Activated T-helper 1 cell treated with Interleukin-2 at 50 U/mL for 16 hours (primary cell): ENCODE measurements at places on chromosomes 5 and 9.

- no peak for DNase-seq
Observed at GRCh38 chr9:104921067-104921741, 6.8 kb downstream of the ABCA1 start.

- DNase-seq: no peak
Observed at GRCh38 chr5:11511878-11512277, 392.4 kb downstream of the CTNND2 start.

DNA sequence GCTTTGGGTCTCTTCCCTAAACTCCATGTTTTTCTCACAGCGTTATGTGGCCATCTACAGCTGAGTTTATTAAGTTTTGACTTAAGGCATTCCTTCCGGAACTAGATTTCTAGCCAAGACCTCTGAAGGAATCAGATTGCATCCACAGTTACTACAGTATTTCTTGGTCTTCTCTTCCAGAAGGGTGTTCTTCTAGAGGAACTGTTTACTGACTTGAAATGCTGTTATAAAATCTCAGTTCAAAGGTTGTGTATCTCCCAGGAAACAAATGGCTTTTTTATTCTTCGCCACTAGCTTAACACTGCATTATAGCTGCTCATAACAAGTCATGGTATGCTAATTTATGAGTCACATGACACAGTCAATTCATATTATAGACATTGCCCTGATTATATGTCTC, 55.3 kb upstream of the RAD23B start:
- DNase-seq: no peak

GRCh38 chr5:108334225-108334624, 47.7 kb downstream of the FBXL17 start:
- no peak for DNase-seq

- no peak for DNase-seq
Observed at GRCh38 chr5:58080573-58080972, 379.3 kb downstream of the PLK2 start.

DNA sequence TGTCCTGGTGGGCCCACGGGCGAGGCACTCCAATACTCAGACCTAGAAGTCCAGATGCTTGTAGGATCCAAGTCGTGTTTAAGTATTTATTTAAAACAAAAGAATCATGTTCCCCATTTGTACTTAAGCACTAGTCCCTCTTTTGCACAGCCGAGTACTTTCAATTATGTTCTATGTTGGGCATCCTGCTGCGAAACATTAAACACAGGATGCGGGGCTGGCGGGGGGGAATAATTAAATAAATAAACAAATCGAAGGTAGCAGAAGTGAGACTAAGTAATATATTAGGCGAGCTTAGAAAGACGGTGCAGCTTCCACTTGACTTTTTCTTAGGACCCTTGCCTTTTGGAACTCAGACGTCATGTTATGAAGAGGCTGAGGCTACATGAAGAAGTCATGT, 1129.2 kb upstream of the ACO1 start:
- DNase-seq: no peak
